Uterus (tissue), 4 donors: ENCODE measurements at places on chromosomes 7 and 10.

GRCh38 chr7:130793855-130794618 is 60.0 kb upstream of the KLF14 start:
- H3K4me1 ChIP-seq, result no peaks in the 10 kb centered on the region
- DNase-seq, result no peak
- no peak overlapping the region for H3K4me3 ChIP-seq
- no peaks in the 10 kb centered on the region for H3K36me3 ChIP-seq
- H3K27ac ChIP-seq, result no peak overlapping the region

- no peaks in the 10 kb centered on the region for H3K4me1 ChIP-seq
- H3K27ac ChIP-seq, result no peak overlapping the region
- DNase-seq, result no peak
Measured at GRCh38 chr7:82567356-82567755, 123.8 kb upstream of the CACNA2D1 start.

GRCh38 chr10:65993451-65993850 is 932.4 kb upstream of the LRRTM3 start:
- no peak overlapping the region for H3K4me3 ChIP-seq
- no peaks in the 10 kb centered on the region for H3K27me3 ChIP-seq
- no peaks in the 10 kb centered on the region for H3K4me1 ChIP-seq
- no peaks in the 10 kb centered on the region for H3K36me3 ChIP-seq

DNA sequence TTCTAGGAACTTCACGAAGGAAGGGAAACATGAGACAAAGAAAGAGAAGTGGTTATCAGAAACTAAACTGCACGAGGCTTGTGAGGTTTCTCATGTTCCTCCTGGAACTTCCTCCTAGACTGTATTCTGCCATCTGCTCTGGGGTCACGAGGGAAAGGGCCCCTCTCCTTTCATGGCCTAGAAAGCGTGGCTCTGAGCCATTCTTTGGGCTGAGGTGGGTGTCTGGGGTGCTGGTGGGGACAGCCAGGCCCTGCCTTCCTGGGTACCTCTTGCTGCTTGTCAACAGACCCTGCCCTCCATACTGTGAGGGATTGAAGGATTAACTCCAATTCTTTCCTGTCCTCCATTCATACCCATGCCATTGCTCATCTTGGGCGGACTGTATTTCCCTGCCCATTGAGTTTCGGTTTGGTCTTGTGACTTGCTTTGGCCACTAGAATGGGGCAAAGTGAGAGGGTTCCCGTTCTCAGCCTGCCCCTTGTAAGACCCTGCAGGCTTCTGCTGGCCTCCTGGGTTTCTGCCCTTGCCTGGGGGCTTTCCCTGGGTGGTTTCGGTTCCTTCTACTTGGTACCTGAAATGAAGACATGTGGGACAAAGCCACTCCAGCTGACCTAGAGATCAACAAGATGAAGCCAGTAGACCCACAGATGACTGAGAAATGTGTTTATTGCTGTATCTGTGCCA is 14.9 kb upstream of the GIMAP8 start:
- H3K36me3 ChIP-seq, result no peaks in the 10 kb centered on the region
- no peak overlapping the region for H3K27ac ChIP-seq
- H3K4me1 ChIP-seq, result no peaks in the 10 kb centered on the region
- DNase-seq, result no peak

GRCh38 chr7:36062154-36062815 is 90.8 kb upstream of the EEPD1 start:
- no peaks in the 10 kb centered on the region for H3K27me3 ChIP-seq
- no peak for DNase-seq
- H3K27ac ChIP-seq, result no peak overlapping the region
- no peaks in the 10 kb centered on the region for H3K36me3 ChIP-seq

GRCh38 chr7:100547872-100548271 is 8.9 kb downstream of the AGFG2 start:
- H3K4me3 ChIP-seq, result no peak overlapping the region
- H3K4me1 ChIP-seq, result peaks cover 30% of the 10 kb centered on the region
- no peaks in the 10 kb centered on the region for H3K27me3 ChIP-seq
- H3K36me3 ChIP-seq, result no peaks in the 10 kb centered on the region
- DNase-seq, result no peak

DNA sequence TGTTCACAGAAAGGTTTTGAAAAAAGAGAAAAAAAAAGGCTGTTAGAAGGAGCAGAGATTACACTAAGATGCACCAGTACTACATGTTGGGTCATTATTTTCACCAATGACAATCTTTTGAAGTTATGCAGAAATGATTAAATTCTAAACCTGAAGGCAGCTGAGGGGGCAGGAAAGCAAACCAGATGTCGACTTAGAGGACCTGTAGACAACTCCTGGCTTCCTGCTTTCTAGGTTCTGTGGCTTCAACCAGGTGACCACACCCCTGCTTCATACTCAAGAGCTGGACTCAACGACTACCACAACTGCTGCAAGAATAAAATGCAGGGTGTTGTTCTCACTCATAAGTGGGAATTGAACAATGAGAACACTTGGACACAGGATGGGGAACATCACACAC is 30.0 kb downstream of the MYOF start:
- DNase-seq, result no peak
- no peak overlapping the region for H3K27ac ChIP-seq
- no peak overlapping the region for H3K4me3 ChIP-seq
- no peaks in the 10 kb centered on the region for H3K27me3 ChIP-seq

GRCh38 chr7:131145770-131146169 is 181.9 kb upstream of the MKLN1 start:
- no peaks in the 10 kb centered on the region for H3K4me1 ChIP-seq
- H3K36me3 ChIP-seq, result no peaks in the 10 kb centered on the region
- no peak overlapping the region for H3K27ac ChIP-seq
- no peak for DNase-seq
- no peak overlapping the region for H3K4me3 ChIP-seq

DNA sequence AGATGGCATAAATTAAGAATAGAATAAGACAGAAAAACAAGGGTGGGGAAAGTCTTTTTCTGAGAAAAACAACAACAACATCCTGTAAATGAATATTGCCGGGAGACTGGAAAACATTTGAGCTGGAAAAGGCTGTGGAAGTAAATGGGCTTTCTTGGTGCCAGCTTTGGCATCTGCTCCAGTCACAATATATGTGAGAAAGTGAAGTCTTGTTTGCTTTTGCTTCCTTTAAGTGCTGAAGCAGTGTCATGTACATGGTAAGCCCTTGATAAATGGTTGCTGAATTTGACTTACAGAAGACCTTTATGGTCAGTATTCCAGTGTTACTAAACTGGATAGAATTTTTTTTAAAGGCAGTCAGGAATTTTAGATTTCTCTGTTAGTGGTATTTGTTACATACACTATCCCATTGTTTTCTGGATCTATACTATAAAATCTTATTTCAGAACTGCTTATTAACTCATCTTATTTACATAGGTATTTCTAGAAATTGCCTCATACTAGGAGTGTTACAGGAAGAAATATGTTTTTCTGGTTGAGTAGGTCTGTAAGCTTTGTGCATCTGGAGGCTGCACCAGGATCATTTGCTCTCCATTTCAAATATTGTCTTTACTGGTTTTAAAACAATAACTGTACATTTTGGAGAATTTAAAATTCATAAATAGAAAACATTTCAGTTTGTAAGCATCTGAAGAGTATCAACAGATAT is 201.7 kb upstream of the FOXP2 start:
- no peak overlapping the region for H3K27ac ChIP-seq
- no peaks in the 10 kb centered on the region for H3K27me3 ChIP-seq
- H3K4me3 ChIP-seq, result no peak overlapping the region
- DNase-seq, result no peak

DNA sequence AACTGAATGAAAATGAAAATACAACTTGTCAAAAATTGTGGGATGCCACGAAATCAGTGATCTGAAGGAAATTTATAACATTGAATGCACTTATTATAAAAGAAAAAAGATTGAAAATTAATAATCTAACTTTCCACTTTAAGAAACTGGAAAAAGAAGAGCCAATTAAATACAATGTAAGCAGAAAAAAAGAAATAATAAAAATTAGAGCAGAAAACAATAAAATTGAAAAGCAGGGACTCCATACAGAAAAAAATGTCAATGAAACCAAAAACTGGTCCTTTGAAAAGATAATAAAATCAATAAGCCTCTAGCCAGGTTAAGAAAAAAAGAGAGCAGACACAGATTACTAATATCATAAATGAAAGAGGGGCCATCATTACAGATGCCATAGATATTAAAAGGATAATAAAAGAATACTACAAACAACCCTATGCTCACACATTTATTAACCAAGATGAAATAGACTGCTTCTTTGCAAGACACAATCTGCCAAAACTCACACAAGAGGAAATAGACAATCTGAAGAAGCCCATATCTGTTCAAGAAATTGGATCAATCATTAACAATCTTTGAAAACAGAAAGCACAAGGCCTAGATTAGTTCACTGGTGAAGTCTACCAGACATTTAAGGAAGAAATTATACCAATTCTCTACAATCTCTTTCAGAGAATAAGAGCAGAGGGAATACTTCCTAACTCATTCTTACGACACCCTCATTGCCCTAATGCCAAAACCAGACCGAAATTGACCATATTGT is 233.8 kb upstream of the NEBL start:
- DNase-seq, result no peak
- H3K4me1 ChIP-seq, result no peaks in the 10 kb centered on the region
- H3K36me3 ChIP-seq, result no peaks in the 10 kb centered on the region
- no peak overlapping the region for H3K27ac ChIP-seq

GRCh38 chr10:30829901-30830300 is 200.3 kb upstream of the LYZL2 start:
- H3K36me3 ChIP-seq, result no peaks in the 10 kb centered on the region
- DNase-seq, result no peak
- no peak overlapping the region for H3K27ac ChIP-seq
- no peak overlapping the region for H3K4me3 ChIP-seq
- H3K4me1 ChIP-seq, result peaks cover 5% of the 10 kb centered on the region

DNA sequence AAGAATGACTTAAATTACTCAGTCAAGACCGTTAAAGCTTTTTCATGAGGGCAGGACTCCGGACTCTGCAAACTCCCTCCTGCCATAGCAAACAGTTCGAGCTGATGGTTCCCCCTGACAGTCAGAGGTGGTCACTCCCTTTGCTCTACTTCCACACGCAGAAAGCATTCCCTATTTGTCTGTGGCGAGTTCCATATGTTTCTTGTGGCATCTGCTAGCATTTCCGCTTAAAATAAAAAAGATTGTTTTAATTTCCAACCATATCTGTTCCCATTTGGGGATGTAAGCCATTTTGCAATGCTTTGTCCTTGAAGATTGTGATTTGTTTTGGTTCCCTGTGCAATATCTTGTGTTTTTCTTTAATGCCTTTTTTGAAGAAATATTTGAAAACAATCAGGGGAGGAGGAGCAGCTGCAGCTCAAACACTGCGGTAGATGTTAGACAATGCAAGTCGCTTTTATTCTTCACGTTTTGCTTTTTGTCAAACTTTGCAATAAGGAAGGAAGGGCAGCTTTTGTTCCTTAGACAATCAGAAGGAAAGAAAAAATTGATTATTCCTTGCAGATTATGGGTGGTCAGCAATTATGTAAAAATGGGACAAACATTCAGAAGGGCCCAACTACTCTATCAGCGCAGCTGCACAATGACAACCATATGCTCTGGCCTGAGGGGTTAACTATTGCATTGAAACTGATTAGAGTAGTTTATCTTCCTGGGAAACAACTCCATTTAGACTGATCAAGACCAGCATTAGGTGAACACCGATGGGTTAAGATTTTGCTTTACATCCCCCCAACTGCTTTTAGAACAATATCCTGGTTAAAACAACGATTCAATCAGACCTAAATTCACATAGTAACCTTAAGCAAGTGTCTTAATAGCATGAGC is 425.8 kb upstream of the NRP1 start:
- no peak overlapping the region for H3K27ac ChIP-seq
- no peaks in the 10 kb centered on the region for H3K27me3 ChIP-seq
- H3K36me3 ChIP-seq, result no peaks in the 10 kb centered on the region
- no peaks in the 10 kb centered on the region for H3K4me1 ChIP-seq
- H3K4me3 ChIP-seq, result no peak overlapping the region

DNA sequence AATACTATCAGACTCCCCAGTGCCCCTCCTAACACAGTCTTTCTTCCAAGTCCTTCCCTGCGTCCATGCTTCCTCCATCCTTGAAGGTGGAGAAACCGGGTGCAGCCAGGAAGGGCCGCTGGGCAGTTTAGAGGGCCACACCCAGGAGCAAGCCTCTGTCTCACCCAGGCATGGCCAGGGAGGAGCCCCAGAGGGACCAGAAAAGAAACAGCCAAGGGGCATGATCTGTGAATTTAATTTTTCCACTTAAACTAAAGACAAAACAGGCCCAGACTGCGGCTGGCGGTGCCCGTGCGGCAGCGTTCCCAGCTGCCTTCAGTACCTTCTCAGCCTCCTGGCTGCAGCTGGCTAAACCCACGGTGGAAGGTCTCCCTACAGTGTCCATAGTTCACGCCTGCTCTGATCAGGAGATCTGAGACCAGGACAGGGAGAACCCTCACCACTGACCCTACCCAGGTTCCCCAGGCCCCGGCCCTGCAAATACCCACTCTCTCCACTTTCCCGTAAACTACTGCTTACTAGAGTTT is 12.9 kb downstream of the UNCX start:
- no peaks in the 10 kb centered on the region for H3K36me3 ChIP-seq

DNA sequence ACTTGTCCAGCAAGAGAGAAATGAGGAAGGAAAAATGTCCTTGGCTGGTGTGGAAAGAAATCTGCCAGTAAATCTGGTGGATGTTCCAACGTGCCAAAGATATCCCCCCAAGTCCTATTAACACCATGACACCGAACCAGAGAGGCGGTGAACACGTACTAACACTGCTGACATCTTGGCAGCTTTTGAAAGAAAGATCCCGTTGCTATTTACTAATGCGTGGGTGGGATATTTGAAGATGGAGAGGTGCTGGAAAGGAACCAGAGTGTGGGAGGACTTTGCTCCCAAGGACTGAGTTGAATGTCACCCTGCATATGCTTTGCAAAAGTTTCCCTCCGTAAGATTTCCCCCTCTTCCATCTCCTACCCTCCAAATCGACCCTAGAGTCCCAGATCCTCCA is 7.9 kb downstream of the CCDC3 start:
- no peak overlapping the region for H3K4me3 ChIP-seq
- H3K36me3 ChIP-seq, result no peaks in the 10 kb centered on the region
- H3K27ac ChIP-seq, result no peak overlapping the region
- H3K4me1 ChIP-seq, result no peaks in the 10 kb centered on the region
- DNase-seq, result no peak

DNA sequence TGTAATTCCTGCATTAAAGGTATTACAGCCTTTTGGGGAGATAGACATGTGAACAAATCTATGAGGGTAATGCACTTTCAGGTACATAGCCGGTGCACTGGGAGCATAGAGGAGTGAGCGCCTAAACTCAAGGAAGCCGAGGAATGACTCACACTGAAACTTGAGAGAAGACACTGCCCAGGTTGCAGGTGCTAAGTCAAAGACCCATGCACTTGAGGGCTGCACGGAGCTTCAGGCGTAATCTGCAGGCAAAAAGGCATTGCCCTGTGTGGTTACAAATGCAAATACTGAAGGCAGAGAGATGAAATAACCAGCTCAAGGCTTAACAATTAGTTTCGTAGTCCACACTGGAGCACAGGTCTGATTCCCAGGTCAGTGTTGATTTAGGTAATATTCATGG is 51.0 kb upstream of the OSBPL3 start:
- no peaks in the 10 kb centered on the region for H3K36me3 ChIP-seq
- DNase-seq, result no peak
- H3K4me1 ChIP-seq, result no peaks in the 10 kb centered on the region

- no peak for DNase-seq
- H3K4me3 ChIP-seq, result no peak overlapping the region
Measured at GRCh38 chr7:142422621-142423020, 164.8 kb upstream of the PRSS58 start.
